ENCODE measurements at places on chromosomes 4 and X.

GRCh38 chr4:1808851-1809753, 16.0 kb downstream of the FGFR3 start:
- no peak for DNase-seq

GRCh38 chrX:110403441-110404238, 45.0 kb downstream of the RTL9 start:
- DNase-seq, result no peak

DNA sequence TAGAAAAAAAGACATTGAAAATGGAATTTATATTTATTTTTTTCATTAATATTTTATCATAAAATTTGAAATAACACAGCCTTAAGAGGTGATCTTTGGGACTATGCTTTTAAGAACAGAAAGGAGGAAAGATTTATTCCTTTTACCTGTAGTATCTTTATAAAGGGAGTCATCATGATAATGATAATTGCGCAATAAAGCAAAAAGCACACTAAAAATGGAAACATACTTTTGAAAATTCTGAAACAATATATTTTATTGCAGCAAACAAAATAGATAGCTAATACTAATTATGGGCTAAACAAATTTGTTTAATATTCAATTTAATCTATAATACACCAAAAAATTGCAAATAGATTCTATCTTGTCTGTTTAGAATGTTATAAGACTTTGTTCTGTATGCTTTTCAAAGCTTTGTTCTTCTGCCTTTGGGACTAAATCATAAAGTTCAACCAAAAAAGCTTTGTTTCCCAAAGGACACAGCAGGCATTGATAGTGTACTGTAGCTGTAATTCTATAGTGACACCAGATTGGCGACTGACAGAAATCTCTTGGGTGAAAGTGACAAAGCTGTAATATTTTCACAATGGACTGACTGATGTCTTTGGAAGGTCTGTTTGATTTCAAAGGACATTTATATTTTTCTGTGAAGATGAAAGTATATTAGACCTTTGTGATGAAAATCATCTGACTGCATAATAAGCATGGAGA, 2156.6 kb upstream of the TENM3 start:
- DNase-seq, result no peak

DNA sequence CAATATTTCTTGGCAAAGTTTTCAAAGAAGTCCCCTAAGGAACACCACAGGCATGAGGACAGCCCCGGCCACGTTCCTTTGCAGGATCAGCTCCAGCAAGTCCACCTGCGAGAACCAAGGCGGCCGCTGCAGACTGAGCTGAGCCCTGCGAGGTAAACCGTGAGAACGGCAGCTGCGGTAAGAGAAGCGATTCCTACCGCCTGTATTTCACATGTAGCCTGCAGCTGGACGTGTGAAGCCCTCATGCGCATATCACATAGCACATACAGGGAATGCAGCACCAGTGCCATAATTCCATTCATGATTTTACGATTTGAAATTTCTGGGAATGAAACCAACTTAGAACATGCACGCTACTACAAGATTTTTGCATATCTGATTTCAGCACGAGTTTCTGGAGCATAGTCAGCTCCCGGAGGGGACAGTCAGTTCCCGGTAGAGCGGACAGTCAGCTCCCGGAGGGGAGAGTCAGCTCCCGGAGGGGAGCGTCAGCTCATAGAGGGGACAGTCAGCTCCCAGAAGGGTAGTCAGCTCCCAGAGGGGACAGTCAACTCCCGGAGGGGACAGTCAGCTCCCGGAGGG, 41.7 kb downstream of the FGFRL1 start:
- DNase-seq, result no peak

DNA sequence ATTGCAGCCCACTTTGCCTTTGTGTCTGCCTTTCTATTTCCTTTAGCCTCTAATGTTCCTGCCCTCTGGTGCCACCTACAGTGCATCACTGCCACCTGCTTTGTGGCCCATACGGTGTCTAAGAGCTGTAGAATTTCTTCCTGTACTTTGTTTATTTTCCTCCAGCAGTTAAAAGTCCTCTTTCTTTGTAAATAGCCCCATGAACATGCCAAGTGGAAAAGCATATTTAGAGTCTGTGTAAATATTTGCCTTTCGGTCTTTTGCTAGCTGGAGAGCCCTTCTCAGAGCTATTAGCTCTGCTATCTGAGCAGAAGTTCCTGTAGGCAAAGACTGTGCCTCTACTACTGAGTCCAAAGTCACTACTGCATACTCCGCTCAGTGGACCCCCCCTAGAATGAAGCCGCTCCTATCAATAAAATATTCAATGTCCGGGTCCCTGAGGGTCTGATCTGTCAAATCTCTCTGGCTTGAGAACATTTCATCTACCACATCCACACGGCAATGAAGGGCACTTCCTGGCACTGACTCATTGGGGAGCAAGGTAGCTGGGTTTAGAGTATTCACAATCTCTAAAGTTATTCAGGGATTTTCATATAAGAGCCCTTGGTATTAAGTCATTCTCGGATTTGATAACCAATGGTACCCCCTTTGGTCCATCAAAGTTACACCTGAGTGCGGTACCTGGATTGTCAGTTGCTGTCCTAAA, 36.3 kb downstream of the SULT1E1 start:
- no peak for DNase-seq

DNA sequence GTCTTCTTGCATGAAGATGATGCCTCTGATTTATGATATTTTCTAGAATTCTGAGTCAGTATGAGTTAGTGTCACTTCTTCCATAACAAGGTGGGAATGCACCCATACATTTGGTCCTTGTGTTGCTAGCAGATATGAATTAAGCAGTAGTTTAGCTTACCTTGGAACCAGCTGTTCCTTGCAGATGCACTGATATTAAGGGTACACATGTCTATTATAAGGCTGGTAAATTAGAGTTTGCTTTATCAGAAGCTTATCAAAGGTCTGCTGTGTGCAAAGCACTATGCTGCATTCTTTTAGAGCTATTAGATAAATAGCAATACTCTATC, 36.5 kb downstream of the AFF1 start:
- no peak for DNase-seq

DNA sequence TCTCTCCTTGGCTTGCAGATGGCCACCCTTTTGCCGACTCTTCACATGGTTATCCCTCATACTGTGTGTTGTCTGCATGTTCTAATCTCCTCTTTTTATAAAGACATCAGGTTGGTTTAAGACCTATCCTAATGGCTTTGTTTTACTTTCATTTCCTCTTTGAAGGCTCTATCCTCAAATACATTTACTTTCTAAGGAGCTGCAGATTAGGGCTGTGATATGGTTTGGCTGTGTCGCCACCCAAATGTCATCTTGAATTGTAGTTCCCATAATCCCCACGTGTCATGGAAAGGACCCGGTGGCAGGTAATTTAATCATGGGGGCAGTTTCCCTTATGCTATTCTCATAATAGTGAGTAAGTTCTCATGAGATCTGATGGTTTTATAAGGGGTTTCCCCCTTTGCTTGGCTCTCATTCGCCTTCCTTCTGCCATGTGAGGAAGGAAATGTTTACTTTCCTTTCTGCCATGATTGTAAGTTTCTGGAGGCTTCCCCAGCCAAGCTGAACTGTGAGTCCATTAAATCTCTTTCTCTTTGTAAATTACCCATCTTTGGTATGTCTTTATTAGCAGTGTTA, 204.5 kb downstream of the RELL1 start:
- DNase-seq, result no peak

DNA sequence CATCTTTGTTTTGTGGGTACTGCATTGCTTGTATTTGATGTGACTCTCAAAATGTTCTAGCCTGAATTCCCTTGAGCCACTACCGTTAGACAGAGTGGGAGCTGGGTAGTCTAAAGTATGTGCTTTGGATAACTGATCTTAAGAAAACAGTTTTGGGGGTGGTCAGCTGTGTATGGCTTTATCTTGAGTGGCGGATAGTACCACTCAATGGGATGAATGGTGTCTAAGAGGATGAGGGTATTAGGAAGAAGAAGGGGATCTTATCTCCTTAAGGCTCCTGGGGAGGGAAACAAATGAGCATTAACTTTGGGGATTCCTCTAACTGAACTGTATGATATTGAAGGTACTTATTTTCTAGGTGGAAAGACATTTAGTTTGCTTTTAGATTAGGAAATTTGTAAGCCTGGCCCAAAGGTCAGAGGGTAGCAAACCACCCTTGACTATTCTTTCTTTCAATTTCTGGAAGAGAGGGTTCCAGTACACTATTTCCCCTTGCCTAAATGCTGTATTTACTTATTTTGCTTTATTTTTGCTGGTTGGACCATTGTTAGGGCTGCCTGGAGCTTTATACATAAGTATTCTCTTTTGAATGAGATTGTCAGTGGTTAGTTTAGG, 11.3 kb downstream of the BMP2K start:
- DNase-seq, result no peak

DNA sequence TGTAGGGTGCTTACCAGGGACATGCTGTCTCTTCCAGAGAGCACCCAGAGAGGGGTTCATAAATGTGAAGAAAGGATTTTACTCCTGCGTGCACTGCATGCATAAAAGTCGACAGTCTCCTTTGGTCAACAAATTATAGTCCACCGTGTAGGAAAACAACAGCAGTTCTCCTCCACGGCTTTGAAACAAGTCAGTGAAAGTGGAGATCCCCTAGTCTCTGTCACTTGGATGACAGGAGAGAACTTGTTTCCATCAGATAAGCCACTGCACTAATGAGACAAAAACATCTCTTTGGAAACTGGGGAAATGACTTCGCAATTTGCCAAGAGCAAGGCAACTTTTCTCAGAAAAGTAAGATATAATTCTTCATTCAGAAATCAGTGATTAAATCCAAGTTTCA, 9.7 kb downstream of the UNC5C start:
- DNase-seq, result no peak

GRCh38 chr4:10333942-10334341, 123.3 kb downstream of the ZNF518B start:
- no peak for DNase-seq

All from left kidney (tissue), 8 donors.